ENCODE measurements at places on chromosomes 7 and 10. TPM values are rescaled to one million over a fixed set of nuclear protein-coding genes. Genes with fewer than 3 reads are reported as not detected.

DNA sequence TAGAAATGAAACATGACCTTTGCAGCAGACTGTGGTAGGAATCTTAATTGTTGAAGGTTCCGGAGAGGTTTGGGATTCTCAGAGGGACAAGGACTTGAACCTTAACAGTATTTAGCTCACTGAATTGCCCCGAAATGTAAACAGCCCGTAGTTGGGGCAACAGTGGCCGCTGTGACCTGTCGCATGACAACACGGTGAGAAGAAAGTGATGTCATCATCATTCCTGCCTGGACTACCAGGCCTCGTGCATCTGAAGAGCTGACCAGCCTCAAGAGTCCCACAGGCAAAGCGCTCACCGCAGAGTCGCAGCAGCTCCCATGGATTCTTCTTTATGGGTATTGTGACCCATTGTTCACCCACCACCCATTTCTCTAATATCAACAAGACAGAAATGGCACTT, 250.6 kb downstream of the KLF6 start:
- no peak overlapping the region for H3K4me3 ChIP-seq
- H3K36me3 ChIP-seq = no peaks in the 10 kb centered on the region

TMEM270 gene
- total RNA-seq = not detected

LLCFC1 gene
- total RNA-seq = not detected

DNA sequence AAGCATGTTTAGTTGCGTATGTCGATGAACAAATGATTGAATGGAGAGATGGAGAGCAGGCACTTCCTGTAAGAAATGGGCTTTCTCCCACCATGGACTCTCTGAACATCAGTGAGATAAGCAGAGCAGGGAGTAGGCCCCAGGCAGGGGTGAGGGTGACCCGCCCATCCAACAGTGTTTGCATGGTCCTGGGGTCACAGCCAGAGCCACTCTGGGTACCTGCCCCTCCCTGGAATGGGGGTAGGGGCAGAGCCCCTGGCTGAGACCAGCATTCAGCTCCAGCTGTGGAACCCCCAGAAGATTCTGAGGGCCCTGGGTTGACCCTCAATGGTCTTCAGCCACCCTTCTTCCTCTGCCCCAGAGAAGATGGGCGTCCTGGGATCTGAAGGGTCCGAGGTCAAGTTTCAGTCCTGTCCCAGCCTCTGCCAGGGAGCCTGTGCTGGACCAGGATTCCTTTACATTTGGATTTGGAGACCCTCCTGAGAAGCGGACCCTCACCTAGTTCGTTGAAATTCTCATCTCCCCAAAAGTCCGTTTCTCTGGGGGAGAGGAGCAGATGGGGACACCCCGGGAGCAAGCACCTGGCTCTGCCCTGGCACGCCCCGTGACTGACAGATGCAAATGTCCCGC, 2.4 kb upstream of the FGF8 start:
- H3K4me3 ChIP-seq = no peak overlapping the region
- peaks cover 41% of the 10 kb centered on the region for H3K4me1 ChIP-seq
- peaks cover 47% of the 10 kb centered on the region for H3K27me3 ChIP-seq
- H3K36me3 ChIP-seq = peaks cover 2% of the 10 kb centered on the region
- DNase-seq = peak; percentile 40
- no peak overlapping the region for H3K27ac ChIP-seq

CASTOR2 gene
- 3.1 TPM for total RNA-seq

GRCh38 chr10:119176166-119176565, 2.4 kb downstream of the PRDX3 start:
- H3K27me3 ChIP-seq = no peaks in the 10 kb centered on the region

GRCh38 chr7:119572541-119572940, 700.4 kb upstream of the KCND2 start:
- H3K27me3 ChIP-seq = no peaks in the 10 kb centered on the region
- no peak overlapping the region for H3K27ac ChIP-seq
- H3K4me1 ChIP-seq = no peaks in the 10 kb centered on the region
- H3K36me3 ChIP-seq = no peaks in the 10 kb centered on the region

RTKN2 gene
- total RNA-seq = 2.9 TPM

DNA sequence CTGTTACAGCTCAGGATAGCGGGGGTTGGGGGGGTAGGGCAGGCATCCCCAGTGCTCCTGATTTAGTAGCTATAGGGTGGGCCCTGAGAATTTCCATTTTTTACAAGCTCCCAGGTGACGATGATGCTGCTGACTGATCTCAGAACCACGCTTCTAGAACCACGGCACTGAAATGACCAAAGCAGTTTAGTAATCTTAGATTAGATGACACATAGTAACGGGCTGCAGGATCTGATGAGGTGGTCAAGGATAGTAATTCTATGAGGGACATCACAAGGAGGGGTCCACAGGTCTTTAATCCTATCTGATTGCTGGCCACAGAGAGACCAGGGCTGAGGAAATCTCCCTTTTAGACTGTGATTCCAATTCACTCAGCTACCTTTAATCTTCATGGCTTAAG, 167.2 kb downstream of the JAZF1 start:
- no peaks in the 10 kb centered on the region for H3K4me1 ChIP-seq
- H3K4me3 ChIP-seq = no peak overlapping the region
- peaks cover 14% of the 10 kb centered on the region for H3K36me3 ChIP-seq
- H3K27ac ChIP-seq = no peak overlapping the region
- no peak for DNase-seq

GRCh38 chr10:110241841-110242240, 34.4 kb downstream of the MXI1 start:
- peaks cover 30% of the 10 kb centered on the region for H3K27me3 ChIP-seq
- peak overlapping the region; percentile 62 for H3K27ac ChIP-seq
- no peak for DNase-seq
- H3K4me1 ChIP-seq = peaks cover 21% of the 10 kb centered on the region
- H3K36me3 ChIP-seq = peaks cover 31% of the 10 kb centered on the region

DNA sequence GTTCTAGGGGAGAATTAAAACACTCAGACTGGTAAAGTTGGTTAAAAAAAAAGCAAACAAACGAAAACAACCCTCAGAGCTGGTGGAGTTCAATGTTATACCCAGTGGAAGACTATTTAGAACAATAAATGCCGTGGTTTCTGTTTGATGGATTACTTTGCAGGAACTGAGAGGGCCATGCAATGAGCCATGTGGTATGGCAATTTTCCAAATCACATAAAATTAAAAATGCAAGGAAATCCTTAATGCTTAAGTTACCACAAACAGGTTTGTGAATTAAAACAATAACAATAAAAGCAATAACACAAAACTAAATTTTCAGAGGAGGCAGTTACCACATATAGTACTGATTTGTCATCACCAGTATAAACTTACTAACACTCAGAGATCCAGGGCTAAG, 96.9 kb downstream of the RTKN2 start:
- no peak overlapping the region for H3K27ac ChIP-seq
- H3K36me3 ChIP-seq = peaks cover 41% of the 10 kb centered on the region
- H3K4me3 ChIP-seq = no peak overlapping the region
- H3K4me1 ChIP-seq = peaks cover 24% of the 10 kb centered on the region
- DNase-seq = no peak

DNA sequence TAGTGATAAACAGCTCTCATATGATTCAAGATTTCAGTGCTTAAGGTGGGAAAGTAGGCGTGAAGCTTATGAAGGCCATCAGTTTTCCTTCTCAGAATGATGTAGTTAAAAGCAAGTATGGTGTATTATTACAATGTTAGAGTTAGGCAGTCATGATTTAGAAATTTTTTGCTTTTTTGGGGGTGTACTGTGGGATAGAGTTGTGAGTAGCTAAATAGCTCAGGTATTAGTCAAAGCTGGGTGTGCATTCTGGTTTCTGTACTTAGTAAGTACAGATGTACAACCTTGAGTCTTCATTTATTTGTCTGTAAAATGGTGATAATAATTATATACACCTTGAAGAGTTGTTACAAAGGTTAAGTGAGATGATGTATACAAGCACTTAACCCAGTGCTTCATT, 52.2 kb downstream of the R3HCC1L start:
- H3K27me3 ChIP-seq = no peaks in the 10 kb centered on the region
- H3K4me1 ChIP-seq = peaks cover 11% of the 10 kb centered on the region

- no peak for DNase-seq
- peaks cover 43% of the 10 kb centered on the region for H3K27me3 ChIP-seq
- no peaks in the 10 kb centered on the region for H3K36me3 ChIP-seq
- H3K4me3 ChIP-seq = peak overlapping the region; percentile 57
- peaks cover 69% of the 10 kb centered on the region for H3K4me1 ChIP-seq
- H3K27ac ChIP-seq = peak overlapping the region; percentile 16
Observed at GRCh38 chr7:100167912-100168323, 499 bp downstream of the GAL3ST4 start.

DNA sequence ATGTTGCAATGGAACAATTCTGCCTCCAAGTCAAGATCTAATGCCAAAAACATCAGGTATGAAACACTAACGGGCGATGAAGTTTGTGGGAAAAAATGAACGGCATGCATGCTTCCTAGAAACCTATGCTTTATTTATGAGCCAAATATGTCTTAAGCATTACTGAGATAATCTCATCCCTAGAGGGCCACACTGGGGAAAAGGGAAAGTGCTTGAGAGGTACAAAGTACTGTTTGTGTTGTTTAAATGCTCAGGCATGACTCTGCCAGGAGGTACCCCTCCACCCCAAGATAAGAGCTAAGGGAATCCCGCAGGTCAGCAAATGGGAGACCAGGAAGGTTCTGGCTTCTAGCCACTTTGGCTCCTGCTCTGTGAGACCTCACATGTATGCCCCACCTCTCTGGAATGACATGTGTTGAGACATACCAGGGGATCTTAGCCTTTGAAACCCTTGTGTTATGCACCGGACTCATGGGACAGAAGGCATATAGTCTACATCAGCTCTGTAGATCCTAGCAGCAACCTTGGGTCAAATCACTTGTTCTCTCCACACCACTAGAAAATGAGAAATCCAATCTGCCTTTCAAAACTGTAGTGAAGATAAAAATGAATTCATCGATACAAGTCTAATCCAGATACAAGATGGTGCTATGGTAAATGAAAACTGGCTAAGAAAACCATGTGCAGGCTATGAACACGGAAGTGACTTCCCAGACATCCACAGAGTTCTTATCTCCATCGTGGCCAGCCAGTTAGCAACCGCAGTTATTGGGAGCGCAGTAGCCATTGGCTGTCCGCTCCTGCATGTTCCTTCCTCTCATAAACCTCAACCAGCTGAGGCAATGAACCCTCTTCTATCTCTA, 61.0 kb downstream of the CREB3L2 start:
- peaks cover 9% of the 10 kb centered on the region for H3K4me1 ChIP-seq
- no peaks in the 10 kb centered on the region for H3K36me3 ChIP-seq
- no peaks in the 10 kb centered on the region for H3K27me3 ChIP-seq
- no peak overlapping the region for H3K27ac ChIP-seq

- H3K4me1 ChIP-seq = no peaks in the 10 kb centered on the region
- peaks cover 2% of the 10 kb centered on the region for H3K36me3 ChIP-seq
- peaks cover 18% of the 10 kb centered on the region for H3K27me3 ChIP-seq
- no peak overlapping the region for H3K27ac ChIP-seq
- DNase-seq = no peak
Observed at GRCh38 chr7:38478404-38478803, 152.8 kb downstream of the AMPH start.

DNA sequence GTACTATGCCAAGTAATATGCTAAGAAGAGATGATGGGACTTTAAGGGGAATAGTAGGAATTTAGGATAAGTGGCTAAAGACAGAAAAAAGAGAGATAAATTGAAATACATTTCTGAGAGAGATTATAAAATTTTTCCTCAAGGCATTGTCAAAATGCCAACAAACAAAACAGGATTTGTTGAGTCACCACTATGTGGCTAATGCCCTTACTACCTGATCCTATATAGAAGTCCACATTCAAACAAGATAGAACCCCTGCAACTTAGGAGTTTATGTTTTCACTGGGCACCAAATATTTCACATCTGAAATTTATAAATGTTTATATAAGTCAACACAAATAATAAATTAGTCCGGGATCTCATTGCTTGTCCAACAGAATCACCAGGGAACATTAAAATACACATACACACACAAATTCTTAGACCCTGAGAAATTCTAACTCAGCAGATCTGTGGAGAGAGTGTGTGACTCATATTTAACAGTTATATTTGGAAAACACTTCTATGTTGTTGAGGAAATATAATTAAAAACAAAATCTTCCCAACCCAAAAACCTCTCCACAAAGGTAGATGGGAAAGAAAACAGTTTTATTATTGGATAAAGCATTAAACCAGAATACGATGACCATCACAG, 154.3 kb downstream of the PPP1R3A start:
- H3K4me1 ChIP-seq = no peaks in the 10 kb centered on the region
- no peak overlapping the region for H3K4me3 ChIP-seq
- no peak overlapping the region for H3K27ac ChIP-seq
- H3K36me3 ChIP-seq = no peaks in the 10 kb centered on the region
- DNase-seq = no peak

DNA sequence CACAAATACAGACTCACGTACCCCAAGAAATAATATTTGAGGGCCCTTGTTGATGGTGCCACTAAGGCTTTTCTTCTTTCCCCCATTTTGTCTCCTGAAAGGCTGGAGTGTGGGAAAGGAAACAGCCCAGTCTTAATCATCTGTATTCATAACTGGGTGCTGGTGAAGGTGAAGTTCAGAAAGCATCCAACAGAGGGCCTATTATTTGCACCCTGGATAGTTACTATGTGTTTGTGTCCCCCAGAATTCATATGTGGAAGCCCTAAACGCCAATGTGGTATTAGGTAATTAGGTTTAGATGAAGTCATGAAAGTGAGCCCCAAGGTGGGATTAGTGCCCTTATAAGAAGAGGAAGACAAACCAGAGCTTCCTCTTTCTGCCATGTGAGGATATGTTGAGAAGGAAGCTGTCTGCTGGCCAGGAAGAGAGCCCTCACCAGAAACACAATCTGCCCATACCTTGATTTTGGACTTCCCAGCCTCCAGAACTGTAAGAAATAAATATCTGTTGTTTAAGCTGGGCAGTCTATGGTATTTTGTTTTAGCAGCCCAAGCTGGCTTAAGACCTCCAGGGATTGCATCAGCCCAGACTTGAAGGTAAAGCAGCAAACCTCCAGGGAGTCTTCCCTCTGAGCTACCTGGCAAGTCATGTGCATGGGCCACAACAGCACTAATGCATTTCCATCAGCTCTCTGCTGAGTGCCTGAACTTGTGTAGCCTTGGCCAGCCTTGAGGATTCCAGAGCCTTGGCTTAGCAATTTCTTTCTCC, 90.0 kb upstream of the ADRB1 start:
- peaks cover 3% of the 10 kb centered on the region for H3K27me3 ChIP-seq
- H3K36me3 ChIP-seq = peaks cover 3% of the 10 kb centered on the region
- no peak for DNase-seq
- no peak overlapping the region for H3K4me3 ChIP-seq
- H3K4me1 ChIP-seq = peaks cover 12% of the 10 kb centered on the region

GBX1 gene
- not detected for total RNA-seq

DNA sequence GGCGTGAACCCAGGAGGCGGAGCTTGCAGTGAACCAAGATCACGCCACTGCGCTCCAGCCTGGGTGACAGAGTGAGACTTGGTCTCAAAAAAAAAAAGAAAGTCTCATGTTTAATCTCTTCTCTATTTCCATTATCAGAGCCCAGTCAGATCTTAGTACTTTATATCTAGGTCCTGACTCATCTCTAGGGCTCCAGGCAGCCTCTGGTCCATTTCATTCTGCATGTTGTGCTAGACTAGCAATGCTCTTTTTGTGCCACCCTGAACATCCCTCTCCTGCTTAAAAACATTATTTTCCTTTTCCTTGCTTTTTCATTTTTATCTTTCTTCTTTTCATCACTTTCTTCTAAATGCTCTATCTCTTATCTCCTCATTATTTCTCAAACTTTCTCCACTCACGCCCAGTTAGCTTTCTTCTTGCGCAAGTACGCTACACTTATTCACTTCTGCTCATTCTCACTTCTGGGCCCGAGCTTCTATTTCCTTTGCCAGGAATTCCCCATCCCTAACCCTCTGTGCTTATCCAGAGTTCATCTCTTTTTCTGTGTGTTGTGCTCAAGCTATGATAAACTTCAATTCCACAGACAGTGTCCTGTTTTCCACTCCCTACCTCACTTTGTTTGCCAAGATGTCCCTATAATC, 63.9 kb downstream of the BTAF1 start:
- peaks cover 67% of the 10 kb centered on the region for H3K36me3 ChIP-seq
- DNase-seq = no peak
- no peaks in the 10 kb centered on the region for H3K27me3 ChIP-seq
- peaks cover 25% of the 10 kb centered on the region for H3K4me1 ChIP-seq

All from activated CD8-positive, alpha-beta memory T cell treated with anti-CD3 and anti-CD28 coated beads, Interleukin-2, amount 10 ng/mL, durations not matched to agents 7 days and 5 days (primary cell).